ENCODE measurements at places on chromosomes 3 and 15. TPM values are rescaled to one million over a fixed set of nuclear protein-coding genes. Genes with fewer than 3 reads are reported as not detected.

DNA sequence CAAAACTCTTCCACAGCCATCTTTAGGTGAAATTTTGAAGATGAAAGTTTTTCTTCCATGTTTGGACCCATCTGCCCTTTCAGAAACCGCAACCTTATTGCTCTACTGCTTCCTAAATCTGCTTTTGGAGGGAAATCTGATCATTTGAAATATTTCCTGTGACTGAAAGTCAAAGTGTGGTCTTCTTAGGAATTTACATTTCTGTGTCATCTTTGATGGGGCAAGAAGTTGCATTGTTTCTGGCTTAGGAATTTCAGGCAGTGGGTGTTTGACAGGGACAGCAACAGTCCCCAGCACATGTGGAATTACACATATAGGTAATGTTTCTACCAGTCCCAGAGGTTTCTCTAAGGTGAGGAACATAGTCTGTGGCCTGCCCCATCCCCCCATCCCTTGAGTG, 5.3 kb upstream of the TYRO3 start:
- no peak for DNase-seq

GRCh38 chr15:62357431-62357830, 192.3 kb upstream of the C2CD4B start:
- DNase-seq = no peak

DNA sequence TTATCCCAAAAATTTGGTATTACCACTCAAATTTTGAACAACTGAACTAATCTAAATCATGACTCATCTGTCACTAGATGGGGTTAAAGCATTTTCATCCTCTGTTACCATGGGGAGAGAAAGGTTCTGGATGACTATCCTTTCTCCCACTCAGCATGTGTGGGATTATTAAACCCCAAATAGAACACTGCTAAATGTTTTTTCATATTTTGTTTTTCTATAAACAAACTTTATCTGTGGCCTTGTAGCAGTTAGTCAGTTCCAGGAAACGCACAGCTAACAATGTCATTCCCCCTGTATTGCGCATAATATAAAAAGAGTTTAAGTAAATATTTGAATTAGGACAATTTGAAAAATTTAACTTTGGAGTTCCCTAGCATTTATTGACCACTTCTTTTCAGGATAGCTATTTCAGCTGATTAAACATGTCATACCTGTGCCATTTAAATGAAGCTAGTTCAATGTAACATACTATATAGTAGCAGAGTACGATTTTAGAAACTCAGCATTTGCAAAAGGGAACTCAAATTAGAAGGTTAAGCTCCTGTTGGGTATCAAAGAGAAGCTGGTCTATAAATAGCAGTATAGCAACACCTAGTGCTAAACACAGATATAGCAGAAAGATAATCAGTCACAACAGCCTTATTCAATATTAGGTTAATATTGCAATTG, 9.2 kb upstream of the TMEM212 start:
- DNase-seq = no peak

GRCh38 chr3:147369661-147370123, 36.7 kb downstream of the ZIC4 start:
- no peak for DNase-seq

Gene MST1R
- 2.6 TPM for total RNA-seq

GRCh38 chr15:64236156-64236894, 73.5 kb upstream of the PPIB start:
- no peak for DNase-seq

DNA sequence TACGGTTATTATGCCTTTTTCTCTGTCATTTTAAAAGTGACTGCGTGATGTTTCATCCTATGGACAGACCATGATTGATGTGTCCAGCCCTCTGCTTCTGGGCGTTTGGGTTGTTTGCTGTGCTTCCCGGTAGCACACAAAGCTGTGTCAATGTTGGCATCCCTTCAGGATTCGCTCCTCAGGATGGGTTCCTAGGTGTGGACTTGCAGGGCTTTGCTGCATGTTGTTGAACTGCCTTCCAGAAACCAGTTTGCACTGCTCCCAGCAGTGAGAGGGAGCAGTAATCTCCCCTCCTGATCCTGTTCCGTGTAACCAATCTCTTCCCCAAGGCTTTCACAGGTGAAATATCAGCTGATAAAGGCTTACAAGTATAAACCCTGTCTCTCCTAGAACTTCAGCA, 787 bp downstream of the TRPM1 start:
- no peak for DNase-seq

- no peak for DNase-seq
Observed at GRCh38 chr3:72165317-72165716, 380.4 kb upstream of the PROK2 start.

DNA sequence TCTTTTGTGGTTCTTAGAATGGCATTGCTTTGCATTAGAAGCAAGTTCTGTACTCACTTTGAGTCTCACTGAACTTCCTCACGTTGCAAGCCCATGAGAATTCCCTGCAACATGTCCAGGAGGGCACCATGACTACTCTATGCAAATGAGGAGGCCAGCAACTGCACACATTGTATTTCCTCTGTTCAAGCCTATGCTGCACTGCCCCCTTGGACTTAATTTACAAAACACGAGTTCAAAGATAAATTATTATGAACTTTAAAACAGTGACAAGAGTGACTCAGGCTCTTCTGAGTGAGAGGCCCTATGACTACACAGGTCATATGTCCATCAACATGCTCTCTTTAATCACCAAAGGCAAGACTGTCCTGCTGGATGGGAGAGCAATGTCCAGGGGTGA, 484.2 kb upstream of the ATP11B start:
- no peak for DNase-seq

GRCh38 chr3:171840811-171841619, 2.1 kb upstream of the TMEM212 start:
- no peak for DNase-seq

DNA sequence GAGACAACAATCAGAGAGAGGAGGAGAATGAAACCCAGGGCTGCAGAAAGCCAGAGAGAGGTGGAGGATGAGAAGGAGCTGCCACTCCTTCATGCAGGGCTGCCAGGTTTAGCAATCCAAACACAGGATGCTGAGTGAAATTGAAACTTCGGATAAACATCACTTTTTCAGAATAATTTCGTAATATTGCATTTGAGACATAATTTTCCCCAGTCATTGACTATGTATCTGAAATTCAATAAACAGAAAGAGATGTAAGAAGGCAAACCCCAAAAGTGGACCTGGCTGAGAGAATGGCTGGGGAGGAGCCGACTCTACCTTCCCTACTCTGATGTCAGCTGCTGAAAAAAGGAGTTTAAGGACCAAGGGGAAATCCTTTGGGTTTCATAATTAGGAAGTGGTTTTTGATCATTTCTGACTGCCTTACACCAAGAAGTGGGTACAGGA, 33.8 kb downstream of the SLC9A9 start:
- DNase-seq = peak; percentile 35

DNA sequence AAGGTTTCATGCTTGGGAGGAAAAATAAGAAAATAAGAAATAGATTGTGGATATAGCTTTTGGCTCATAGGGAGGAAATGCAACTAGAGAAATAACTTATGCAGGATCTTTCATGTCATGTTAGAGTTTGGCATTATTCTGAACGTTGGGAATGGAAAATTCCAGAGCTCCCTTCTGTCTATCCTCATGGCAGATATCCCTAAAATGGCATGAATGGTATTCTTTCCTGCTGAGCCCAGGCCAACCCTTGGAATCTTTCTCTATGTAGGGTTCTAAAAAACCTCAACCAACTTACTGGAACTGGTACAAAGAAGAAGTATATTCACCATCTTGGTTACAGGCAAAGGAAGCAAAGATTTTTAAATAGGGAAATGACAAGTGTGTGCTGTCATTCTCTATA, 212.5 kb downstream of the CHST2 start:
- DNase-seq = no peak

- no peak for DNase-seq
Observed at GRCh38 chr3:167742338-167742737, 6.8 kb downstream of the SERPINI1 start.

- no peak for DNase-seq
Observed at GRCh38 chr3:12409684-12410596, 74.3 kb upstream of the TSEN2 start.

GRCh38 chr3:126270145-126270811, 86.9 kb downstream of the KLF15 start:
- no peak for DNase-seq

DNA sequence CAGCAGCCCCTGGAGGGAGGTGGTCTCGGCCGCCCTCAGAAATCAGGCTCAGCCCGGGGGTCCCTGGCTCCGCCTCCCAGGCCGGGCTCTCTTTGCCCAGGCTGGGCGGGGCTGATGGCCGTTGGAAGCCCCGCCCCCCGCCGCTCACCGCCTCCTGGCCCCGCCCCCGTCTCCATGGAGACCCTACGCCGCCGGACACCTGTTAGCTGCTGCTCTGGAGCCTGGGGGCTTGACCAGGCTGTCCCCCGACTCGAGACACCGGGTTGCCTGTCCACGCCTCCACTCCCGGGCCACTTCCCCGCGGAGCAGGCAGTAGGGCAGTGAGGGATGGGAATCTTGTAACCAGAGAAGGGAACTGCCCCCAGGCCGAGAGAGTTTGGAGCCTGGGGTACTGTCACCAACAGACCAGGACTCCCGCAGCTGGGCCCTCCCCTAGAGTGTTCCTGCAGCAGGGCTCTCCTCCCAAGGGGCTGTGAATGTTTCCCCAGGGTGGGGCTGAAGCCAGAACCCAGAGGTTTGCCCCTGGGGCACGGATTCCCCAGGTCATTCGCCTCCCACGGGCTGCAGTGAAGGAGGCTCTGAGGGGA, 27.8 kb upstream of the RPL32 start:
- DNase-seq = peak; percentile 46

GRCh38 chr3:163672954-163673353, 1405.3 kb downstream of the SI start:
- no peak for DNase-seq

Gene WDR93
- total RNA-seq = not detected

DNA sequence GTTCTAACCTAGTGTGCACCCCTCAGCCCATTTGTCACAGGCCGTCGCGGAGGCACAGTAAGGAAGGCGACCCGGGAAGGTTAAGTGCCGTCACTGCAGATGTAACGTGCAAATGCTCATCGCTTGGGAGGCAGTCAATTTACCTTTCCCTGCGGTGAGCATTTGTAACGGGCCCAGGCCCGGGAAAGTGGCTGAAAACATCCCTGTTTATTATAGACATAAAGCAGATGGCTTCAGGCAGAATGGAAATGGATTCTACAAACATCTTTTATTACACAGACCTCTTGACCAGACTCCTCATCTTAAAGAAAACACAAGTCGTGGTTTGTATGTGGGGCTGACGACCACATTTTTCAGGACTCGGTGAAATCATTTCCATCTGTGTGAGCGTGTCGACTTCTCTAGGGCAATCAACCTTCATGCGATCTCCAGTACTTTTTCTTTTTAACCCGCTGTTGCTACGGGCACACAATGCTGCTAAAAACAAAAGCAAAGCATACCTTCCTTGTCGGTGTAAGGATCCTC, 43.6 kb downstream of the NMNAT3 start:
- no peak for DNase-seq

DNA sequence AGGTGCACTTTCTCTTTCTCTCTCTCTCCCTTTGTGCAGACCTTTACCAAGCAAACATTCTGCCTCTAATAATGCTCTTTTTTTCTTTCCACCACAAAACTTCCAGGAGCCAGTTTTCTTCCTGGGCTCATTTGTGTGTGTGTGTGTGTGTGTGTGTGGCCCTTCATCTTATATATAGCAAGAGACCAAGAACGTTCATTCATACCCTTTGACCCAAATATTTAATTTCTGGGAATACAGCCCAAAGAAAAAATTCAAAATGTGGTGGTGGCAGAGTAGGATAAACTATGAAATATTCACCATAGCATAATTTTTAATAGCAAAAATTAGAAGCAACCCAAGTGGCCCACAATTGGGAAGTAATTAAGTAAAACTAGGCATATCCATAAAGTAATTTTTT, 398.9 kb downstream of the IGSF11 start:
- DNase-seq = no peak

- DNase-seq = peak; percentile 59
Observed at GRCh38 chr3:14175383-14176037, 2.9 kb downstream of the XPC start.

DNA sequence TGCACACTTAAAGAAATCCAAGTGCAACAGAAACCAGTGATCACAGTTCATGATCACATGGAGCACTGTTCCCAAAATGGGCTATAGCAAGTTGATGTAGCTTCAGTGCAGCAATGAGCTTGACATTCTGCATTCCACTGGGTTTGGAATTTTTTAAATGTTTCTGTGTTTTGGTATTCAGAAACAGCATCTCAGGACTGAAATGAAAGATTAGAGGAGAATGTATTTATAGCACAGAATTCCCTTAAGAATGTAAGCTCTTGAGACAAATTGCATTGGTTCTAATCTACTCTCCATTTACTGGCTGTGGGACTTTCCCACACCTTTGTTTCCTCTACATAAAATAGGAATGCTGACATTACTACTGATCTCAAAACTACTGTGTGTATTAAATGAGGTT, 162.7 kb downstream of the FGF12 start:
- DNase-seq = no peak

- DNase-seq = peak; percentile 60
Observed at GRCh38 chr3:69368129-69368741, 17.7 kb downstream of the FRMD4B start.

GRCh38 chr3:25191673-25192072, 236.4 kb upstream of the RARB start:
- DNase-seq = no peak

DNA sequence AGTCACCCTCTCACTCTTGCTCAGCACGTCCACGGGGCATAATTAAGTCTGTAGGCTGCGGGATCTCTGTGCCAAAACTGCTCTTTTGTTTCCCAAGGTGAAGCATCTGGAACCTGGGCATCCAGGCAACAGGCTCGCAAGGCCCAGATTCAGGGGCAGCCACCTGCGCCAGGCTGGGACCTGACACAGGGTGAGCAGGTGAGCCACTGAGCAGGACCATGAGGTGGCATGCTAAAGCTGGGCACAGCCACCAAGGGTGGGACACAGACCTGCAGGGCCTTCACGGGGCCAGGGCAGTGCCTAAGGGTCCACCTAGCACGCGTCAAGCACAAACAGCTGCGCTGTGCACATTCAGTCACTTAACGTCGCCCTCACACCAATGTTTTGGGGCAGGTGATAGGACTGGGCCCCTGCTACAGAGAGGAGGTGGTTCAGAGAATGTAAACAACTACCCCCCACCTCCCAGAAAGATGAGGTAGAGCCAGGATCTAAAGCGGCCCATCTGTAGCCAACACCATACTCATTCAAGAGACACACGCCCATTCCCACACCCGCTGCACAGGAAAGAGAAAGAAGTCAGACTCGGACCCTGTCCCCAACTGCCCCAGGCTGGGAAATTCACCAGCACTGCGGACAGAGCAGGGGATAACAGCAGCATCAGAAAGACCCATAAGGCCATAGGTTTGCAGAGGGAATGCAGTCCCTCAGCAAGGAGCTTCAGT, 16.3 kb downstream of the XXYLT1 start:
- no peak for DNase-seq

DNA sequence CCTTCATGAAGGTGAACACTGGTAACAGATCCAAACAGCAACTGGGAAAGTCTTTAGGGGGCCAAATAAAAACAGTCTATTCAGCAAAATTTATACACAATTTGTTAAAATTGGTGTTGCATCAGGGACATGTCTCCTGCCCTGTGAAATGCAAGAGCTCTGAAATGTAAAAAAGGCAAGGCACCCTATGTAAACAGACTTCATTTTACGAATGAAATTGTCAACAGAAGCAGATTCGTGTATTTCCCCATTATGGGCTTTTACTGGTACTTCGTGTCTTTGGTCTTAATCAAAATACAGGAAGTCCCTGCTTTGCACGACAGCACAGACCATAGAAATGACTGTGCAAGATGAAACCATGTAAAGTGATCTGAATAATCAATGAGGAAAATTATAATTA, 127.3 kb upstream of the THBS1 start:
- DNase-seq = no peak

Gene FETUB
- not detected for total RNA-seq

- DNase-seq = no peak
Observed at GRCh38 chr3:42814914-42815507, 5.8 kb downstream of the ACKR2 start.

GRCh38 chr15:48946074-48946839, 17.5 kb downstream of the SHC4 start:
- no peak for DNase-seq

All from activated CD4-positive, alpha-beta memory T cell treated with anti-CD3 and anti-CD28 coated beads, Interleukin-2, amount 10 ng/mL, durations not matched to agents 7 days and 5 days (primary cell).